ENCODE measurements at places on chromosomes 7 and 10.

DNA sequence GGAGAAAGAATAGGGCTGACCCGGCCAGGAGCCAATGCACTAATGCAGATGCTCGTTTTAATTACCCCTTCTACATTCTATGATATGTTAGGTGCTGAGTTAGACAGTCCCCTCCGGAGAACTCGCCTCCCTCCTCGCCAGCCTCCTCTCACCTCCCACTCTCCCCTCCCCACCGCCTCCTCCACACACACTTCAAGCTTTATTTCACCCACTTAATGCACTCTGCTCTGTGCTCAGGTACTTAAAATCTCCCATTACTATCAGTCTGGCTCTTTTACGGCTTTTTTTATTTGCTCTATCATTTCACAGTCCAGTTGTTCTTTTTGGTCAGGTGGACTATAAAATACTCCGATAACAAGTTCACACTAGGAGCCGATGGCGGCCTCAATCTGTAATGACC is 231.6 kb downstream of the TEX36 start:
- DNase-seq: no peak

DNA sequence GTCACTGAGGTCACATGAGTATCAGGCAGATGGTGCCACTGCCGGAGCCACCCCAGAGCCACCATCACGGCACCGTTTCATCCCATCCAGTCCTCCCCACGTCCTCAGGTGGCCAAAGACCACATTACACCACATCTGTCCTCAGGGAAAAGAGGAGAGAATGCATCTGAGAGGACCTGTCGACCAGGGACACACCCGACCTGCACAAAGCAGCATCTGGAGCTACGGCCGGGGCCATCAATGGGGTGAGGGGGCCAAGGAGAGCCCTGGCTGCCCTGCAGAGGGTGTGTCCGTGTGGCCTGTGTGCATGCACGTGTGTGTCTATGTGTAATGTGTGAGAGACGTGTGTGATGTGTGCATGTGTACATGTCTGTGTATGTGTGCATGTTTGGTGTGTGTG is 480.6 kb downstream of the DNAJB6 start:
- no peak for DNase-seq

DNA sequence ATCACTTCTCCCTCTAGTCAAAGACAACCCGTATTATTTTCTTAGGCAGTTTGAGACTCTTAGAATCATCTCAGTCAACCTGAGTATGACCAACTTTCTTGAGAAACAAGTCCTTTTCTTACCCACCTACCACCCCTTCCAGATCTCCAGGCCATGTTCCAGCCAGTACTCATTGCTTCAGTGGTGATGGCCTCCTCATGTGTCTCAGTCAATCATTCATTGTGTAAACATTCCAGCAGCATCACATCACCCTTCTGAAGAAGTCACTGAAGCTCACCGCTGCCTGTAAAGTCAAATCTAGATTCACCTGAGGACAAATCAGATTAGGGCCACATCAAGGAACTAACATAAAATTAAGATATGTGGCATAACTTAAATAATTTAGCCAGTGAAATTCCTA is 467.2 kb upstream of the NRP1 start:
- DNase-seq: no peak

DNA sequence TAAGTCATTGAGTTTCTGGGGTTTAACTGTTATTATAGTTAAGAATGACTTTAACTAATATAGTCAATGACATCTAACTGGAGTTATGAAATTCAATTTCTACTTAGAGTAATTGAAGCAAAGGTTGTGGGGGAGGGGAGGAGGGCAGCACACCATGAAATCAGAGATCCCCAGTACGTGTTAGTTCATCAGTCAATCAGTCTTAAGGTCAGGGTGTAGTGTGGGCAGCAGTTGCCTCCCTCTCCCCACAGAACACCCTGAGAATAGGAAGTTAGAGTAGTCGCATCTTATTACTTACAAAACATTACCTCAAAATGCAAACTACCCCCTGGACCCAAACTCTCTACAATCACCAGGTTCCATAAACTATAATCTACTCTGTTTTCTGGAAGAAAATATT is 7.0 kb upstream of the HPS1 start:
- no peak for DNase-seq

GRCh38 chr10:28971764-28972163 is 294.4 kb downstream of the BAMBI start:
- no peak for DNase-seq

DNA sequence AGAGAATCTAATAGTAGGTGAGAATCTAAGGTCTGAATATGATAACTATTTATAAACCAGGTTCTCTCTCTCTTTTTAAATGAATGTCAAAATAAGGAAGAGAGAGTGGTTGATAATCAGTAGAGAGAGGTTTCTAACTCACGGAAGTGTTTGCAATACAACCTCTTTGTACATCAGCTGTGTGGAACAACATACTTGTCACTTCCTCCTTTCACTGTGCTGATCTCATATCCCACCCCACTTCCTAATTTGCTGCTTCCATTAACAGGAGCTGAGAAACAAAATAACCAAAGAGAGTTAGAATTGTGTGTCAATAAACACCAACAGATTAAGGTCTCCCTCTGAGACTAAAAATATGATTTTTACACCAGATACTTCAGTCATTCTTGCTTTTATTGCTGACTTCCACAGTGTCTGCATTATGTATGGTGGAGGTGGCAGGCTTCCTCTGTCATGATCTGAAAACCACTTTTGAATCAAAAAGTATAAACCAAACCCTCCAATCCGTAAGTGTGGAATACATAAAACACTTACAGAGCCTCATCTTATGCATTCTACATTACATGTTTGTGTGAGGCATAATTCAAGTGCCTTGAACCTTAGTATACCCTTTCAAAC is 25.0 kb downstream of the CACUL1 start:
- DNase-seq: peak; percentile 37

- DNase-seq: no peak
Observed at GRCh38 chr7:117184367-117184766, 138.5 kb downstream of the WNT2 start.

DNA sequence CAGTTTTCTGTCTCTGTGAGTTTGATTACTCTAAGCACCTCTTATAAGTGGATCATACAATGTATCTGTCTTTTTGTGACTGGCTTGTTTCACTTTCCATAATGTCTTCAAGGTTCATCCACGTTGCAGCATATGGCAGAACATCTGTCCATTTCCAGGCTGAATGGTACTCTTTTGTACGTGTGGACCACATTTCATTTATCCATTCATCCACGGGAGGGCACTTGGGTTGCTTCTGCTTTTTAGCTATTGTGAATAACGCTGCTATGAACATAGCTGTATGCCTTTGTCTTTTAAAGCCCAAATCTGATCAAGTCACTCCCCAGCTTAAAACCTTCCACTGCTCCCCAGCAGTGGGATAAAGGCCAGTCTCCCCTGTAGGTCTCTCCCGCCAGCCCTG is 31.5 kb downstream of the EGFR start:
- DNase-seq: no peak

DNA sequence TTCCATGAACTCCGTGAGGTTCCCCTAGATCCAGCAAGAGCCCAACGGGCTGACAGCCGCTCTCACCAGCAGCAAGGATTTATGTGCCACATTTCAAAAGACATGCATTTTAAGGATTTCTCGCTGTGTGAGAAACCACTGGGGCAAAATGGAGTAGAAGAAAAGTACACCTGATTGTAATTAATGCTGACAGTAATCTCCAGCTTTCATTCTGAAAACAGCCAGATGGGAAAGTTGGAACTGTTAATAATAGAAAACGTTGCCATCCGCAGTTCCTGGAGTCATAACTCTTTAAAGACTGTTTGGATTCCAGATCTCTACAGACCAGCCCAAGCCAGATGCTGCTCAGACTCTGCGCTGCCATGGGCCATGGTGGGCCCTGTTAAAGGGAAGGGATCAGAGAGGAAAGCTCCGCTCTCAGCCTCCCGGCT is 216.9 kb upstream of the GLI3 start:
- DNase-seq: no peak

- no peak for DNase-seq
Observed at GRCh38 chr10:121813857-121814256, 114.0 kb downstream of the ATE1 start.

DNA sequence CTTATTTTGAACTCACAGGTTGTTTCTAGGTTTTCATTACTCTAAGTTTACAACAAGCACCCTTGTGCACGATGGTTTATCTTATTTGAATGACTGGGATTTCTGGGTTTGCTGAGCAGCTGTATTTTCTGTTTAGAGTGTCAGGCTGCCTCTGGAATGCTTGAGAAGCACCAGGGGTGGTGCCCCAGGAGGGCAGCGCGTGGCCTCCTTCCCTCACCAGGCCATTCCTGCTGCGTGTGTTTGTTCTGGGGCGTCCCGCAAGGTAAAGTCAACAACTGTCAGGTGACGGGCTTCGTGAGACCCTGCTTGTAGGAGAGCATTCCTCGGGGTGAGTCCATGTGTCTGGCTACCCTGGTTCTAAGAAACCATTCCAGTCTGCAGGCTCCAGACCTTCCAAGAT is 54.9 kb downstream of the FAM171A1 start:
- DNase-seq: no peak

- no peak for DNase-seq
Observed at GRCh38 chr7:26157520-26158105, 5.6 kb downstream of the NFE2L3 start.

GRCh38 chr10:14712991-14713424 is 61.7 kb downstream of the FAM107B start:
- no peak for DNase-seq

DNA sequence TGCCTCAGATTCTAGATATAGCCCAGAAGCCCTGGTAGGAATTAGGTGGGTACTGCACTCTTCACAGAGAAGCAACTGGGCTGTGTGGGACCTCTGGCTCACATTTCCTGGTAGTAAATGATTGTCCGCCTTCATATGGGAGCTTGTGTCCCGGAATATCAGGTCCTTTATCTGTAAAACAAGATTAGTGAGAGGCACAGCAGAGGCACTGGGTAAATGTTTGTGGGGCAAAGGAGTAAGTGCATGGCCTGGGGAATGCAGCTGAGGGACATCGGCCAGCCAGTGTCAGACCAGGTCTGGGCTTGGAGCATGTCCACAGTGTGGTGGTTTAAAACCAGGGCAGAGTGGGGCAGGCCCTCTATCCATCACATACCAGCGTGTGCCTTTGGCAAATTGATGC is 323.3 kb upstream of the ZMIZ1 start:
- DNase-seq: no peak

GRCh38 chr7:14332155-14332554 is 342.7 kb upstream of the ETV1 start:
- no peak for DNase-seq

DNA sequence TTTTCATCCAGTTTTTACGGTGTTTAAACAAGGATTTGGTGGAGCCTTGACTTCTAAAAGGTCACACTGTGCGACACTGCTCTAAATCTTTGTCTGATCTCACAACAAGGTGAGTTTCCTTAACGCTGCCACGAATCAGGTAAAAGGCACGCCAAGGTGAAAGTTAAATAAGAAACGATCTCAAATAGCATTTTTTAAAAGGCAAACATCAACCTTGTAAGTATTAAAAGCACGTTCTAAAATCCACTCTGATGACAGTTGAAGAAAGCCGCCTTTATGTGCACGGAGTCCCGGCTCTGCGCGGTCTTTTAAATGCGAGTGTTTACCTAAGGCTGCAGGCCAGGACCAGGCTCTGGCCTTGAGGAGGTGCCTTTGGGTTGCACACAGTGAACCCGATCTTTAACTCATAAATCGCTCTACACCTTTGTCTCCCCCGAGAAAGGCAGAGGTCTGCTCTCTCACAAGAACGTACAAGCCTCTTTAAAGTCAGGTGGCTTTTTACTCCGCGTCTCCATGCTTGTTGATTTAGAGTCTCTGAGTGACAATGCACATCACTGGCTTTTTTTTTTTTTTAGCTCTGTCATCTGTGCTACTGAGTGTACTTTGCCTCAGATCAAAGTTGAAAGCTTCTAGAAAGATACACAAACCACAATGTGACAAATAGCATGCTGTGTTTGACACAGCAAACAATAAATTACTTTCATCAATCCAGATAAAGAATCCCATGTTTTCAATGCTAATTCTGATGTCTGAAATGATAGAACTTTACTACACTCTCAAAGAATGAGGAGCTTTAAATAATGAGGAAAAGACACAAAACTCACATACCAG is 25.9 kb upstream of the RNF32 start:
- DNase-seq: no peak

GRCh38 chr7:98643236-98643985 is 26.3 kb downstream of the NPTX2 start:
- DNase-seq: no peak

- no peak for DNase-seq
Observed at GRCh38 chr10:14146501-14146900, 184.2 kb downstream of the FRMD4A start.

DNA sequence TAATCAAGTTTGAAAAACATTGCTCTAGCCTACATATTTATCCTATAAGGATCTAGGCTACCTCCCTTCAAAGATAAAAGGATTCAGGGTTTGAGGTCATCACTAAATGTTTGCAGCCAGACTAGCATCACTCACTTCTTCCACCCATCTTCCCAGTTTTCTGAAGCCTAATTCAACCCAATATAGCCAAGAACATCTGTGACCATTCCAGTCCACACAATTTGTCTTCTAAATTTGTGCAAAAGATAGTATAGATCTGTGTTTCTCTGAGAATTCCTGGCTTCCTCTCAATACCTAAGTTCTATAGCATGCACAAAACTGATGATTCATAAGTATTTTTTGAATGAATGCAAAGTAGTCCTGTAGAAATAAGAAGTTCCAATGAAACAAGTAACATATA is 103.0 kb upstream of the CDK1 start:
- DNase-seq: no peak

- no peak for DNase-seq
Observed at GRCh38 chr10:70902661-70903261, 14.4 kb upstream of the PCBD1 start.

DNA sequence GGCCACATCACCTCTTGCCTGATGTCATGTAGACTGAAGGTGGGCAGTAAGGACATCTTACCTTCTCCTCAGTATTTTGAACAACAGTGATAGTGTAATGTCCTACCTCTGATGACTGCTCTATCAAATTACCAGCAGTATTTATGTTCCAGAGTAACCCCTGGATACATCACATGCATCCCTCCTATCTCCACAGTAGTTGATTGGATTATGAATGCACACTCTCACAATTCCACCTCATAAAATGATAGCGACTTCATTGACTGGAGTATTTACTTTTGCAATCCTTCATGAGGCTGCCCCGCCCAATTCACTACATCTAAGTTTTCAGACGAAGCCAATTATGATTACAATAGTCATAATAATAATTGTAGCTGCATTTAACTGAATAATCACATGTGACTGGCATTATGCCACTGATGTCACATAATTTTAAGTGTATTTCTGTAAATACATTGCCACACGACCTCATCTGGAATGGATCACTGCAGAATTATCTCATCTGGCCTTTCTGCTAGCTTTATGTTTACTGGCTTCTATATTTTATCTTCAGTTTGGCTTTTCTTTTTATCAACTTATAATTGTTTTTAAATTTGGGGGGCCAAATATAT is 268.9 kb downstream of the SLC25A13 start:
- no peak for DNase-seq

GRCh38 chr10:13593535-13593934 is 6.8 kb downstream of the PRPF18 start:
- no peak for DNase-seq
